ACHN (cell line): ENCODE measurements at places on chromosomes 1 and 21.
A peak's percentile ranks its signal among the peaks of the same experiment; 100 is the strongest.

DNA sequence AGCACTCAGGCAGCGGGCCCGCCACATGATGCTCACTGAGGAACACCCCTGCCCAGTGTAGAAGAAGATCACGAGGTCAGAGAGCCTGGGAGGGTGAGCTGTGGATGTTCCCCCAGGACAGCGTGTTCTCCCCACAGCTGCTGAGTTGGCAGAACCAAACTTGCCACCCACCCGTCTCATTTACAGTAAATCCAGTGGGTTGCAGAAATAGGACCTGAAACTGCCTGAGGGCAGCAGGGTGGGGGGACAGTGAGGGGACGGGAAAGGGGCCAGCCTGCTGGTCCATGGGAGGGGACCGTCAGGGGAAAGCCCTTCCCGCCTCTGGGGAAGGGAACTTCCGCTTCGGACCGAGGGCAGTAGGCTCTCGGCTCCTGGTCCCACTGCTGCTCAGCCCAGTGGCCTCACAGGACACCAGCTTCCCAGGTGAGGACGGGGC, at the start of gene C1QB:
C1QB (plus strand) TSS at position 356 of the 436 bp plus-strand sequence. CDS start 6,227 bp downstream, outside the sequence.
- DNase-seq: no peak

DNA sequence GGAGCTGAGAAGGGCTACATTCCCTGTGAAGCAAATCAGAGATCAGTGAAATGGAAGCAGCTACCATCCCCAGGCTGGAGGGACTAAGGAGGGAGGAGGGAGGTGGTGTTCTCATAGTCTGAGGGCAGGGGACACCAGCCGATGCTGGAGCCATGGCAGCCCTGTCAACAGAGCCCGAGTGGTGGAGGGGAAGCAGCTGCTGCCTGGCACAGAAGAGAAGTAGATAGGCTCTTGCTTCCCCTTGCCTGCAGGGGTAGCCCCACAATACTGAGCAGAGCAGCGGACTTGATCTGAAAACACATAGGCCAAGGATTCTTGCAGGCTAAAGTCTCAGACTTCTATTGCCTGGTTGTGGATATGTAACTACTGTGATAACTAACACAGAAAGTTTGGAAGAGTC, 255.1 kb downstream of the FGGY start:
- DNase-seq: no peak

DNA sequence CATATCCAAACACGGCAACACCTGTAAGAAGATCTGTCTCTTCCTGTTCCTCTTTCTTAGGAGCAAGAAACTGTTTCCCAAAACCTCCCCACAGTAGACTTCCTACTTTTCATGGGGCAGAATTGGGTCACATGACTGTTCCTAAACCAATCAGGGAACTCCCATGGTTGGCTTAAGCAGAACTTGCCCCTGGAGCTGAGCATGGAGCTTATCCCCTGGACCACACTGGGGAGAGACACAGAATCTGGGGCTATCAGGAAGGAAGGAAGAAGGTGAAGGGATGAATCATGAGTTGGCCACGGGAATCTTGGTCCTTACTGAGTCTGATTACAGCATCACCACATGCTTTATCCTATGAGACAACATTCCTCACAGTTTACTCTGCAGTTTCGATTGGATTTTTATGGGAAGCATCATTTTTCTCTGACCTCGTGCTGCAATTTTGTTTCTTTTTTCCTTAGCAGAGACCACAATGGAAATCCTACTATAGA, 81.8 kb downstream of the CDC7 start:
- DNase-seq: peak; percentile 52

DNA sequence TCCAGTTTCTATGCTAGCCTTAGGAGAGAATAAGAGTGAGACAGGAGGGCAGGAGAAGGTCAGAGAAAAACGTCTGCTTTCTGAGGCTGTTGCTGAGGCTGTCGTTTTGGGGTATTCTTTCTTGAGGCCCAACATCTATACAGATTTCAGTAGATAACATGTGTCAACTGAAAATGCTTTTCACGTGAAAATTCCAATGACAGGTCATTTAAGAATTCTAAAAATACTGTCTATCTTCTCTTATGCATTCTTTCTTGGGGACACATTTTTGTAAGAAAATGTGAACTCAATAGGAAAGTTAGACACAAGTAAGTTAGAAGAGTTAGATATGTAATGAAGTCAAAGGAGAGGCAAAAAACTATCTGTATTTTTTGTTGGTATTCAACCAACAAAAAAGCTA, 150.8 kb downstream of the TGFB2 start:
- no peak for DNase-seq

DNA sequence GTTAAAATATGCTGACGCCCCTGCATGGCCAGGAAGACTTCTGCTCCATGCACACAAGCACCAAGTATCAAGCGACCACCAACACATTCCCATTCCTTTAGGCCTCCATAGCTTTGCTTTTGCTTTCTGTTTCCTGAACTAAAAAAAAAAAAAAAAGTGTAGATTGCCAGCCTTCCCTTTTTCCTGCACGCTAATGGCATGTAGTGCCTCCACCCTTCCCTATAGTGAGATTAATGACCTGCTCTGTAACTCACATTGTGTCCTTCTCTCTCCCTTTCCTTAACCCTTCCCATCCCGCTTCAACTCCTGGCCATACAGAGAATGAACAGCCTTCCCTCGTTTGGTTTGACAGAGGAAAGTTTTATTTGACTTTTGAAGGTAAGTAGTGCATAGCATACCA, 57.1 kb upstream of the DYNLT5 start:
- DNase-seq: no peak

DNA sequence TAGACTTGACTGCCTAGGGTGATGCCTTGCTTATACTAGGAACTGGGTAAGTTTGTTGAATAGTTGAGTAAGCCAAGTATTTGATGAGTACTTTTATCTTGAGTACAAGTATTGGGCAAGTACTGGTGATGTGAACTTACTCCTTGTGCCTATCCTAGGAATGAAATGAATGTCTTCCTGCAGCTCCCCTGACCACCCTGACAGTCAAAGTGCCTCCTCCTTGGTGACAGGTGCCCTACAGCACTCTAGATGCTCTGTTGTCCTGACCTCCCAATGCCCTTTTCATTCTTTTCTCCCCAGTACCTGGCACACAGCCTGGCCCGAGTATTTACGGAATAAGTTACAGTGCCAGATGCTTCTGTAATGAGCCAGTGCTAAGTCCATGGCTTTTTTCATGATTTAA, 25.5 kb downstream of the PCSK9 start:
- peak; percentile 33 for DNase-seq

DNA sequence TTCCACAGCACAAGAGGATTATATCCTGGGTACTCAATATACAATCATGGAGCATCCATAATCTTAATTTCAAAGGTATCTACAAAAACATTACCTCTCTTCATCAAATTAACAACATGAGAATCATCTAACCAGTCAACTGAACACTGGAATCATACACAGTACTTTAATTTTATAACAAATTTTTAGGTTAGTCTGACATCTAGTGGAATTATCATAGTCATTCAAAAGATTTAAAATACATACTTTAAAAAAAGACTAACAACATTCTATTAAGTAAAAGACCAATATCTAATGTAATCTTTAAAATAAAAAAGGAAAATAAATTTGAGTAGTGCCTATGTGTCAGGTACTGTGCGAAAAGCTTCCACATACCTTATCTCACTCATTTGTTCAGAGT, 16.8 kb upstream of the SH3GLB1 start:
- DNase-seq: peak; percentile 18

GRCh38 chr1:74412244-74412643, 100.2 kb downstream of the LRRC53 start:
- no peak for DNase-seq

DNA sequence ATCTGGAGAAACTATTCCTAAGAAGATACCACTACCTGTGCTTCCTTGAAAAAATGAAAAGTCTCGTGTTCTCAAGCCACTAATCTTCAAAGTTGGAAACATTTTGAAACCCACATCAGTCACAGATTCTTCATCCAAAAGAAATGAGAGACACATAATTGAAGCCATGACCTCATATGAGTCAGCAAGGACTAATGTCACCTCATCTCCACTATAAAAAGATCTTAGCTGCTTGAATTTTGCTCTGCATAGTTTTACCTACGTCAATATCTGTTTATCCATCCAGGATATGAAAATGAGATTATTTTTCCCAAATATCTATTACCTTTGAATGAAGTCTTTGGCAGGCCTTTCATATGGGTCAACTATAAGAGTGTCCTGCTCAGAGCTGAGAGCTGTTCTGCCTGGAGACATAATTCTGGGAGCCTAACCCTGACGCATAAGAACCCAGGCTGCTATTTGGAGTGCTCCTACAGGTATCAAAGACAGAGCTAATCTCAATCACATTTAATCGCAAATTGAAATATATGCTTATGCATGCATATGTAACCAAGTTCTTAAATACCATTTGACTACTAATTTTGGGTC, 312.5 kb upstream of the PKN2 start:
- no peak for DNase-seq

DNA sequence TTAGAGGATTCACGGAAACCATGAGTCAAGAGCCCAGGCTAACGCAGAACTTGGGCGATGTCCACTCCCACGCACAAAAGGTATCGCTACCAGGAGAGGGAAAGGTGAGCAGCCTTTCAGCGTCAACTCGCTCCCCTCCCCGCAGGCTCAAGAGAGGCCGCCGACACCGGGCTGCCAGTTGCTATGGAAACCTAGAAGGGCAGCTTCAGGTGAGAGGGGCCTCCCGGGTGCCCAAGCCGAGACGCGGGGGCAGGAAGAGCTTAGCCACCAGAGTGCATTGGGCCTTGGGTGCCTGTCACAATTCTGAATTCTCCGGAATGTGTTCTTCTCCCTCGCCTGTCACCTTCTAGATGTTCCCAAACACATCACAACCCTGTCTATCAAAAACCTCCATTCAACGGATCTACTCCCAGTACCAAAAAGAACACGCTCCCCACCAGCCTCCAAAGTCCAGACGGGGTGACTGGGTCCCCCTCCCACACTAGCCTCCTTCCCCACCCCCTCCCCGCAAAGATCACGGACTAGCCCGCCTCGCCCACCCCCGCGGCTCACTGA, 694 bp downstream of the MEAF6 start:
- no peak for DNase-seq

GRCh38 chr1:163168053-163168452, 34.7 kb downstream of the RGS5 start:
- peak; percentile 91 for DNase-seq

- DNase-seq: no peak
Observed at GRCh38 chr1:33097137-33097611, 16.2 kb downstream of the AZIN2 start.

DNA sequence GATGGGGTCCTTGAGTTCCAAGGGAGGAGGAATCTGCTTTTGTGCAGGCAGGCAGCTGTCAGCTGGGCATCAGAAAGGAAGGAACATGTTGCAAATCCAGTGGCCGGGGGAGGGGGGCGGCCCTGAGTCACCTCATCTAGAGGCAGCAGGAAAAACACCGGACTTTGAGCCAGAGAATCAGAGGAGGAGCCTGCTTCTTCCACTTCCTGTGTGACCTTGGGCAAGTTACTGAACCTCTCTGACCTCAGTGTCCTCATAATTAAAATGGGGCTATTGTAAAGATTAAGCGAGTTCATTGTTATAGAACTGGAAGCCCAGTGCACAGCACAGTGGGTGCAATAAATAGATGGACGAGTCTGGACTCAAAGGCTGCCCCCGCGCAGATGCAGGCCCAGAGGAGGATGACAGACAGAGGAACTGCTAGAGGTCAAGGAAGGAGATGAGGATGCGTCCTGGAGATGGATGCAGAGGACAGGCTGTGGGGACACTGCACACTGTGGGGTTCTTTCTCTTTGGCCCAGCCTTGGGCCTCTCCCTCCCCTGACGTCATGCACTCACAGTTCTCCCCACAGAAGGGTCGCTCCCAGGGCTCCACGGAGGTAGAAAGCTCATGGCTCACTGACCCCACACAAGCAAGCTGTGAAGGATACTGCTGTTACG, 714.3 kb downstream of the MATN1 start:
- peak; percentile 27 for DNase-seq

DNA sequence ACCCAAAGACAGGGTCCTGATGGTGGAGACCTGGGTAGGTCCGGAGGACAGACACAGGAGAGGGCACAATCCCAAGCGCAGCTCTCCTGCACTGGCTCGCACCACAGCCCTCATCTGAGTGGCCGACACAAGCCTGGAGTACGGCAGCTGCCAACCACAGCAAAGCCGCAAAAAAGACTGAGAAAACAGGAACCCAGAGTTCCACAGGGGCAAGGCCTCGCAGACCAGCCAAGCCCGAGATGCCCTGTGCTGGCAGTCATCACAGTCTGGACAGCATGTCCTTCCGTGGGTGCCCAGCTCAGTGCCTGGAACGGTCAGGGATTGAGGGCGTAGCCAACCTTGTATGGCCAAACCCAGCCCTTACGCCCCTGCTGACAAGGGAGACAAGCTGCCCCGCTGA, 11.4 kb downstream of the ZBTB48 start:
- no peak for DNase-seq

DNA sequence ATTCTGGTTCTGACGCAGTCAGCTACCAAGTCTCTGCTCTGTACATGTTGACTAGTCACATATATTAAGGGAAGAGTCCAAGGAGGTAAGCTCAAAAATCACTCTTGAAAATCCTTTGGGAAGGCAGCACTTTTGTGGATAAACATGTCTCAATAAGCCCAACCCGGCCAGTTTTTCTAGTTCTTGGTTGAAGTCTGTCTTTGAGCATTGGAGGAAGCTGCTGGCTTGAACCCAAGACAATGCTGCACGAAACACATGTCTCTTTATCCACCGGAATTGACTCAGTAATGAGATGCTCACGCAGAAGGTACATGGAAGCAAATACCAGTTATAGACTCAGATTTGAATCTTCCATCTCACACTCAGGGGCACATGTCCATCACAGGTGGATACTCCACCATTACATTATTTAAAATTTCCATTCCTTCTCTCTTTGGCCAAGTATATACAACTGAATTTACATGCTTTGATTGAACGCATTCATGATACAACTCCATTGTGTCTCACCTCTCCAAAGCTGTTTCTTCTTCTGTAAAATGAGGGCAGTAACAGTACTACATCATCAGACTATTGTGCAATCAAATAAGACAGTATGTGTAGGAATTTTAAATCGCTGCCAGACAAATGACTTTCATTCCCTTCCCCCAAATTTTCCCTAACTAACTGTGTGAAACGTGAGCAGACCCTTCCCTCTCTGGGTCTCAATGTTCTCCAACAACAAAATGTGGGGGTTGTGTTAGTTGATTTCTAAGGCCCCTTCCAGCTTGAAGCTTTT, 9.6 kb upstream of the GUCA2A start:
- DNase-seq: no peak

DNA sequence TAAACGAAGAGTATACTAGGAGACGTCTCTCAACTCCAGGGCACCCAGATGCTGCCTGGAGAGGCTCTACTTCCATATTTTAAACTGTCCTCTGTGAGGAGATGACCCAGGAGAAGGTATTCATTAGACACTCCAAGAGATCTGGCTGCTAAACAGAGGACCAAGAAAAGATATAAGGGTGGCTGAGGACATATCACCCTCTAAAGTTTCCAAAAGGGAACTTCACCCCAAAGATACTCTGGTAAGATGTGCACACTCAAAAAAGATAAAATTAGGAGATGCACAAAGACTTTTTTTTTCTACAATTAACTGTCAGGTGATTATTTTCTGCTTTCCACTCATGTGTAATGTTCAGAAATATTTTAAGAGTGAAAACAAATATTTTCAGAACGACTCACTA, 1.4 kb downstream of the ZNF670 start:
- DNase-seq: peak; percentile 39

GRCh38 chr1:32063261-32063681, 9.5 kb upstream of the TMEM39B start:
- peak; percentile 66 for DNase-seq
